T follicular helper cell (primary cell): ENCODE measurements at places on chromosomes 4 and X.

DNA sequence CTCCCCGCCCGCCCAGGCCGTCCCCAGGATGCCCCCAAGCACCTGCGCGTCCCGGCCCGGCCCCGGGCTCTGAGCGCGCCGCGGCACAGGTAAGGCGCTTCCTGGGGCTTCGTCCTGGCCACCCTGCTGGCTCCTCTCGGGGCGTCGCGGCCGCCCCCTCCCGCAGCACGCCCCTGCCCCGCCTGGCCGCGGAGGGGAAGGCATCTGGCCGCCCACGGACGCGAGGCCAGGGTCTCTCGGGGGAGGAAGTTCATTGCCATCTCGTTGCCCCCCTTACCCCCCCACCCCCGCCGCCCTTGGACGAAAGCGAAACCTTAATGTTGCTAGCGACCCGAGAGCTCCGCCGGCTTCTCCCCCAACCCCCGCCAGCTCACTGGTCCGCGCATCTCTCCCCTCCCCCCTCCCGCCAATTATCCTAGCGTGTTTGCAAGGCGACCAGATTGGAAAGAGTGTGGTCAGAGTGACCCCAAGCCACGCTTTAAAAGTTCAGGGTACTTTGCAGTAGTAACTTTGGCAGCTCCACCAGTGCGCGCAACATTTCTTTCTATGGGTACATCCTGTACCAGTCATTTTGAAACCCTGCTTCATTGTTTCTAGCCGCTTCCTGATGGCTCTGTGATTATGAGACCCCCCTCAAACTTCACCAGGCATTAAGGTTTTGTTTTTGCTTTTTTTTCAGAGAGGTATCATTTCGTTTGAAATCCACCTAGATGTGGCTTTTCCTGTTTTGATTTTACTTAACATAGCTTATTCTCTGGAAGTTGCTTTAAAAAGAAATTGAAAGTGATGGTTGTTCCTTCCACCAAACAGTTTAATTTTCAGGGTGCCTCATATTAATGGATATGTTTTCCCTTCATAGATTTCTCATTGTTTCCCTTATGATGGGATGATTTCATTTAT, 626 bp downstream of the TBC1D1 start:
- peak; percentile 17 for DNase-seq

DNA sequence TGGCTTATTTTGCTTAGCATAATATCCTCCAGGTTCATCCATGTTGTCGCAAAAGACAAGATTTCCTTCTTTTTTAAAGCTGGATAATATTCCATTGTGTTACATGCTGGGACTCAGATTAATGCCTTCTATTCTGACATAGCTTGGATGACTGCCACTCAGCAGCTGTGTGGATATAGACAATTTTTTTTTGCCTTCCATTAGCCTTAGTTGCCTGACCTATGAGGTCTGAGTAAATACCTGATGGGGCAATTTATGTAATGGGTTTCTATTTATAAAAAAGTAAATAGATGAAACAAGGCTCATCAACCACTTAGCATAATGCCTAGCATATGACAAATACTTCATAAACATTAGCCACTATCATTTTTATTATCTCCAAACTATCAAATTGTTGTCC, 515.4 kb downstream of the ZNF674 start:
- DNase-seq: no peak

DNA sequence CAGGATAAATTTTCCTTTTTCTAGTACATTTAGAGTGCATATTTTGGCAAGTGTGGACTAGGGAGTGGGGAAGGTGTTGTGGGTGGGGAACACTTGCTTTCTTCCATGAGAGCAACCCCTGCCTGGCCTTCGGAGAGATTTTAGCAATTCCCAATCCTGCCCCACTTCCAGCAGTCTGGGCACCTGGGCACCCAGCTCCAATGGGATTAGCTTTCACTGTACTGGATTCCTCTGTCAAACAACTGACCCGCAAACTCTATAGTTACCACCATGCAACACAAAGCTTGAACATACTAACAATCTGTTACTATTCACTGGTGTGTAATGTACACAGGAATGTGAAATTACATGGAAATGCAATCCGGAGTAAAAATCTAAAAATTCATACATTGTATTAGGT, 50.3 kb downstream of the SH3RF1 start:
- DNase-seq: no peak

- no peak for DNase-seq
Measured at GRCh38 chrX:40172401-40173142, 74.8 kb upstream of the BCOR start.

GRCh38 chr4:7542781-7543180, 108.1 kb upstream of the PSAPL1 start:
- no peak for DNase-seq

GRCh38 chr4:74578329-74578728, 133.4 kb downstream of the AREG start:
- DNase-seq: no peak

GRCh38 chr4:124334119-124334518, 378.4 kb downstream of the ANKRD50 start:
- DNase-seq: no peak

DNA sequence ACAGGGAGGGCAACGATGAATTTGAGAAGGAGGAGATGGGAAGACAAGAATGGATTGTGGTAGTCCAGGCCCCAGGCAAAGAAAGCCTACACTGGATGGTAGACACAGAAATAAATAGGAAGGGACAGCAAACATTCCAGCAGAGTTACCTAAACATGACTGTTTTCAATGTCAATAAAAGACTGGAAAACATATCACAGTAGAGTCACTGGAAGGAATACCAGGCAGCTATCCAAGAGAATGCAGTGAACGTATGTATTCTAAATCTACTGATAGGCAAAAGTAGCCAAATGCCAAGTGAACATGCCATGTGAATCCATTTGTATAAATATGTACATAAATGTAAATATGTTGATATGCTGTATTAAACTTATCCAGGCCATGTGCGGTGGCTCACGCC, 183.0 kb downstream of the PALLD start:
- no peak for DNase-seq

GRCh38 chrX:140064993-140065392, 99.7 kb upstream of the CXorf66 start:
- DNase-seq: no peak

DNA sequence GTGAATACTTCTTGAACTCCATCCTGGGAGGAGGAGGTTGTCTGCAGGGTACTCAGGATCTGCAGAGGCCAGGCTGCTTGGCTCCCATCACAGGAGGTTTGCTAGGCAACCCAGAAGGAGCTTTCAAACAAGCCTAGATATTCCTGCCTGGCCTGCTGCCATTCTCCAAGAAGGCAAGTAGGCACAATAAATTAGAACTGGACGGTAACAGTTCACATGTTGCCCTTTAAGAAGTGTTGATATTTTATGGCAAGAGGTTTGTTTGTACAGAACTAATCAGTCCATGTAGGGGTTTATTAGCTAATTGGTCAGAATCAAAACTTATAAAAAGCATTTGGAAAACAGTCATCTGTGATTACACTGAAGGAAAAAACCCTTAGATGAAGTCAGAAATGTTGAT, 39.3 kb downstream of the SYNPO2 start:
- DNase-seq: no peak

- no peak for DNase-seq
Measured at GRCh38 chr4:47831026-47831679, 6.7 kb downstream of the CORIN start.

DNA sequence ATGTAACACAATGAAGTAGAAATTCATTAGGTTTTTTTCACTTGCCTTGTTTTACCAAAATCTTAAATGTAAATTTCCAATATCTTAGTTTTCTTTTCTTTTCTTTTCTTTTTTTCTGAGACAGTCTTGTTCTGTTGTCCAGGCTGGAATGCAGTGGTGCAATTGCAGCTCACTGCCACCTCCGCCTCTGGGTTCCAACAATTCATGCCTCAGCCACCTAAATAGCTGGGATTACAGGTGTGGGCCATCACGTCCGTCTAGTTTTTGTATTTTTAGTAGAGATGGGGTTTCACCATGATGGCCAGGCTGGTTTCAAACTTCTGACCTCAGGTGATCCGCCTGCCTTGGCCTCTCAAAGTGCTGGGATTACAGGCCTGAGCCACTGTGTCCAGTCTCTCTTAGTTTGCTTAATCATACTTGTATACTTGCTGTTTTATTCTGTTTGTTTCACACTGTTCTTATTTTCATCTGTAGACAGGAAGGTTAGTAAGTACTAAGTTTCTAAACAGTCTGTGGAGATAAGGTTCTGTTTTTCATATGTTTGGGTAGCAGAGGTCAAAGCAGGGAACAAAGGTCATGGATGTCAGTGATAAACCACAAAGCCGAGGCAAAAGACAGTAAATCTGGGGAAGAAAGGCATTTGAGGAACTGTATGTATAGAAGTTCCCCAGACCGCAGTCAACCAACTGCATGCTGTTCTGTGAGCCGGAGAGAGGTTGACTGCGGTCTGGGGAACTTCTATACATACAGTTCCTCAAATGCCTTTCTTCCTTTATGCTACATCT, 129.1 kb downstream of the CBR4 start:
- DNase-seq: no peak

- no peak for DNase-seq
Measured at GRCh38 chr4:137226900-137227299, 305.4 kb downstream of the PCDH18 start.

GRCh38 chrX:7638078-7638710, 204.8 kb upstream of the VCX start:
- DNase-seq: no peak

DNA sequence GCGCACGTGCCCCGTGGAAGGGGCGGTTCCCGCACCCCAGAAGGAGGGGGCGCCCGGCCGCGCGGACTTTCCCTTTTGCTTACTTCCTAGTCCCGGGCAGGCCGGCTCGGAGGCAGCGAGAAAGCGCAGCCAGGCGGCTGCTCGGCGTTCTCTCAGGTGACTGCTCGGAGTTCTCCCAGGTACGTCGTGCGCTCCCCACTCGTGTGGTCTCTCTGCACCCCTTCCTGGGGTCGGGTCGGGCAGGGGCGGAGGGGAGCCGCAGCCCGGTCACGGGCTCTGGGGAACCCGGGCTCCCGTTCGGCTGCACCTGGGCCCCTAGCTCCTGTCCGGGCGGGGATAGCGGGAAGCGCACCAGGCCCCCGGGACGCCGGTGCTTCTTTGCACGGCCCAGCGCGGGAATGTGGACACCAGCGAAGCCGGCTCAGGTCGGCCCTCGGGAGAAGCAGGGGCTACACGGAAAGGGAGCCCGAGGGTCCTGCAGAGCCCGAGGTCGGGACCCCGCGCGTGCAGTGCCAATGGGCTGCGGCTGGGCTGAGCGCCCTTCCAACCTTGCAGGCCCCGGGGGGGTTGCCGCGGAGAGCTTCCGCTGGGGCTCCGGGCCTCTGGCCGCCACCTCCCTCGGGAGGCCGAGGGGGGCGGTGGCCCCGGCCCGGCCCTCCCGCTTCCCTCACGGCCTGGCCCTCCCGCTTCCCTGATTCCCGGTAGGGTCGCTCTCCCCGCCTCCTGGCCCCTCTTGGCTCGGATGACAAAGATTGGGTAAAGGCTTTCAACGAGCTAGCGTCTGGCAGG, at the start of gene TLR2:
TSS of gene TLR2 (plus strand) at position 99 of the 789 bp plus-strand sequence. CDS start 18,628 bp downstream, outside the sequence.
- peak; percentile 39 for DNase-seq

DNA sequence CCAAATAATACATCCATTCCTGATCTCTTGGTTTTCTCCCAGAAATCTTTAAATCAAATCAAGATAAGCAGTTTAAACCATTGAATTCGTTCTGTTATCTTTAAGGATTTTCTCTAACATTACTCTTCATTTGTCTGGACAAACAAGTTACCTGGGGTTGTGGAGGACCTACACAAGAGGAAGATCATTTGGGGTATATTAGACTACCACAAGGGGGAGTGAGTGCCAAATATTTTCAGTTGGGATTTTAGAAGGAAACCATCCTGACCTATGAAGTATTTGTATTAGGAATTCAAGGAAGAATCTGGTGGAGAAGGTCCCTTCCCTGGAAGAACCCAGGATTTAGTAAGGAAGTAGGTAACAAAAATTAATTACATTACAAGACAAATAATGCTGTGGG, 12.0 kb upstream of the DCHS2 start:
- no peak for DNase-seq

GRCh38 chr4:20337261-20337664, 85.6 kb downstream of the SLIT2 start:
- DNase-seq: no peak

DNA sequence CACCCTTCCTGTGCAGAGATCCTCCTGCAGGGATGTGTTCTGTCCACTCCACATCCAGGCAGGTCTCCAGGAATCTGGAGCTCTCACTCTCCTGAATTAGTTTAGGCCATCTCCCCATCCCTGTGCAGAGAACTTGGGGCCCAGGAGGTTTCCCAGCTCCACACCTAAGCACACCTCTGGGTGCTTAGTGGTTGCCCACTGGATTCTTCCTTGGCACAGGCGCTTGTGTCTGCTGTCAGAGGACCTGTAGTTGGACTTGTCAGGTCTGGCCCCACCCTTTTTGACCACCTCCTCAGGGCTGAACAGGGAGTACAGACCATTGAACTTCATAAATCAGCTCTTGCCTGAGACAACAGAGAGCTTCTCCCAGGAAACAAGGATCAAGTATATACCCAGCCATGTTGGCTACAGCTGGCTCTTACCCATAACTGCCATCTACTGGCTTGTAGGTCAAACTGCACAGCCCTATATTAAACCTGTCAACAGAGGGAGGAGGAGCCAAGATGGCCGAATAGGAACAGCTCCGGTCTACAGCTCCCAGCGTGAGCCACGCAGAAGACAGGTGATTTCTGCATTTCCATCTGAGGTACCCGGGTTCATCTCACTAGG, 275.5 kb downstream of the PPARGC1A start:
- DNase-seq: no peak

- DNase-seq: no peak
Measured at GRCh38 chrX:119482041-119482440, 13.8 kb downstream of the SLC25A5 start.

DNA sequence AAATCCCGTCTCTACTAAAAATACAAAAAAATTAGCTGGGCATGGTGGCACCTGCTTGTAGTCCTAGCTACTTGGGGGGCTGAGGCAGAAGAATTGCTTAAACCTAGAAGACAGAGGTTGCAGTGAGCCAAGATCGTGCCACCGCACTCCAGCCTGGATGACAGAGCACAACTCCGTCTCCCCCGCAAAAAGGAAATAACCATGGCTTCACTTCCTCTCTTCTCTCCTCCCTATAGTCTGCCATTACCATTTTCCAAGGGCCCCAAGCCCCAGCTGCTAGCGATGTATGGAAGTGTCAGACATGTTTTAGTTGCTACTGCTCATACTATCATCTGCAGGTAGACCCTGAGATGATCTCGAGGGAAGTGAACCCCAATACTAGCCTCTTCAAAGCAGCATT, 177.3 kb upstream of the FAM9B start:
- no peak for DNase-seq

- DNase-seq: no peak
Measured at GRCh38 chrX:72202792-72203401, 21.3 kb downstream of the PIN4 start.
